ENCODE measurements at places on chromosomes 5 and 9.

DNA sequence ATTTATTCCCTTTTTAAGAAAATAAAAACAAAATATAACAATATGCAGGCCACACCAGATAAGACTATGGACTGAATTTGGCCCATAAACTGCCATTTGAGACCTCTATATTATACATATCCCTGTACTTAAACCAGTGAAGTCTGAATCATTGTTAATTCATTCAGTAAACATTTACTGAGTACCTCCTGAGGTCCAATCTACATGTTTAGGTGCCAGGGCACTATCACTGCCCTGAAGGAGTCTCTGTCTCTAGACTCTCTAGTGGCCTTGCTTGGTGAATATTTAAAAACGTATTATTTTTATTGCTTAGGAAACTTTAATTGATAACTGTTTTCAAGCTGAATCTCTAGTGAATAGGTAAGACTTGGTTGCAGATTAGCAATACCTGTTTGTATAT, 74.7 kb upstream of the ELL2 start:
- no peak for DNase-seq

GRCh38 chr9:127905004-127905728, 5.8 kb upstream of the ST6GALNAC6 start:
- peak; percentile 80 for DNase-seq

DNA sequence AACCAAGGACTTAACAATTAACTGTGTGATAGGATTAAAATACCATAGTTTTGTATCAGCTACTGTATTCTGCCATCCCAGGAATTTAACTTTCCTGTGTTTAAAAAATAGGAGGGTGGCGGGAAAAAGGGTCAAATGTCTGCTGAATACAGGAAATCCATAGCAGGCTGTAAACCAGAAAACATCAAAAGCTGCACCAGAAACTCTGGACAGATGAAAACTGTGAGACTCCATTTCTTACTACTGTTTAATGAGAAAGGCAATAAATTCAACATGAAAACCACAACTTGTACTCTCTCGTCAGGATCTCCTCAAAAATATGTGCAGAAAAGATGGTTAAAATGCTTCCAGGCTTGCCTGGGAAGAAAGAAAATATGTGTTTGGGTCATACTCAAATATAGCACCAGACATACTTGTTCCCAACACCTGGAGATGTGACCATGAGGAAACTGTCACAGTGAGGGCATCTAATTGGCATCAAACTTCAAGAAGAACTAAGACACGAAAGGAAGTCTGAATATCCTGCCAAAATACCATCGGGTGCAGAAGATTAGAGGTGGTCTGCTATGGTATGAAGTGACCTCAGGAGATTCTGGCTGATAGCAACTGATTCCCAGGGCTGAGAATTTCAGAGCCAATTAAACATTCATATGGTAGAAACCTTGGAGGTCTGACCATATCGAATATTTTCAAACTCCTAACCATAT, 164.7 kb upstream of the TARS1 start:
- no peak for DNase-seq

DNA sequence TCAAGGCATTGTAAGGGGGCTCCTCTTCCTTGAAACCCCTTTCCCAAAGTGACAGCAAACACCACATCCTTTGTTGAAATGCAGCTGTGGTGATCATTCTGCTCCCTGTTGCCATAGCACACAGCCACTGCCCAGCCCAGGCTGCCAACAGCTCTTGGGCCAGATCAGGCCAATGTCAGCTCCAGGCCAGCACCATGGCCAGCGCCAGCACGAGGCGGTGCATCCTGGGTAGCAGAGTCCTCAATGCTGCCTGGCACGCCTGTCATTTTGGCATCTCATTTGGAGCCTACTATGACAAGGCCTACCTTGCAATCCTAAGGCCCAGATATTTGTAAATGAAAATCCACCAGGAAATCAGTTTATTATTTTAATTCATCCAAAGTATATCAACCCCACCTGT, 390.6 kb downstream of the DNAH5 start:
- no peak for DNase-seq

GRCh38 chr5:139134906-139135305, 63.3 kb downstream of the SIL1 start:
- no peak for DNase-seq

- DNase-seq: no peak
Observed at GRCh38 chr9:117169089-117169621, 245.7 kb downstream of the ASTN2 start.

DNA sequence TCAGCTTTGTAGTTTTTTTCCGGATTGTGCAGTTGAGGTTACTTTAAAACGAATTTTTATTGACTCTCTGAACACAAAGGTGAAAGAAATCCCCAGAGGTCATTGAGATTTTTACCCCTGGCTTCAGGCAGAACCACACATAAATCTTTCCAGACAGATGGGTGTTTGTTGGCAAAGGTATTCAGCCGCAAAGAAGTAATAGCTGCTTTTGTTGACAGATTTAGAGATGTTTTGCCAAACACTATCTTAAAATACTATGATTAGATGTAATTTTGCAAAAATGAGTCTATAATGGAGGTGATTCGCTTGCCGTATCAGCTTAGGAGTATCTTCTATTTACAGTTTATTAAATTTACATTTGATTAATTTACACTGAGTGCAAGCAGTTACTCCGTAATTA, 418.3 kb upstream of the CLINT1 start:
- no peak for DNase-seq

GRCh38 chr5:1535646-1536045, 11.9 kb upstream of the LPCAT1 start:
- no peak for DNase-seq

- DNase-seq: no peak
Observed at GRCh38 chr5:145738227-145738626, 96.9 kb downstream of the PRELID2 start.

DNA sequence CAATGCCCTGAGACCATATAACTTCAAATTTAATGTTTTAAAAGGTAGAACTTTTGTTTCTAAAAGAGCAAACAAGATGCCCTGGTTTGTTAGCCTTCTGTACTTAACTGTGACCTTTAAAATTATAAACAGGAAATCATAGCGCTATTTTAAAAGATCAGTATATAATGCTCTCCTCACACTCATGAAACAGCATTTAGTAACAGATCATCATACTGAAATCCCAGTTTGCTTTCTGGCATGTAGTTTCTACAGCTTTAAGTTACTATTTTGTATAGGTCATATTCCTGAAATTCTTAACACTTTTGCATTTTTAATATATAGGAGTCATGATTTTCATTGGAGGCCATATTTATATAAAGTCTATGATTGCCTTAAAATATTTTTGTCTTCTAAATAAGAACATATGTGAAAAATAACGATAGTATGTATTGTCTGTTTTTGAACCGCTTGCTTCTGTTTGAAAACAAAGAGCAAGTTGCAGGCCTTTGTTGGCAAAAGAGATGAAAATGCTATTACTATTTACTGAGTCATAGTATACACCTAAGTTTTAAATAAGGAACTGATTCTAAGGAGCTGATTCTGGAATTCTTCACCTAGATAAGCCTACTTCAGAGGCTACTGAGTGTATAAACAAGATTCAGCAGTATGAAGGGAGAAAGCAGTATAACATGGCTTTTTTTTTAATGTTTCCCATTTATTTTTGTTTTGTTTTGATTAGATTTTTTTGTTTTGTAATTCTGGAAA, 20.5 kb downstream of the SRFBP1 start:
- DNase-seq: no peak

GRCh38 chr5:109247986-109248385, 161.8 kb downstream of the PJA2 start:
- no peak for DNase-seq

DNA sequence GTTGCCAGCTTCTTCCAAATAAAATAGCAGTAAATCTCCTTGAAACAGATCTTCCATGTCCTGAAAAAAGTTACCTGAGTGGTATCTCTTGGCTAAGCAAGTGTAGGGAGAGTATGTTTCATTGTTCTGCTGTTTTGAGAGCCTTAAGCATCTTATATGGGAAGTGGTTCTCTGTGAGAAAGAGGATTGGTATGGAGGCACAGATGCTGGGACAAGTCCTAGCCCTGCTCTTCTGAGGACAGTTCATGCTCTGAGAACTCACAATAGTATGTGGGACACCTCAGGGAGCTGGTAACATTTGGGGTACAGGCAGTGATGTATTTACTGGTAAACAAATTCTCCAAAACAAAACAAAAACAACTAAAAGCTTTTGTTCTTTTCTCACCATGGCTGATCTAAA, 2.0 kb downstream of the PPP3R2 start:
- no peak for DNase-seq

DNA sequence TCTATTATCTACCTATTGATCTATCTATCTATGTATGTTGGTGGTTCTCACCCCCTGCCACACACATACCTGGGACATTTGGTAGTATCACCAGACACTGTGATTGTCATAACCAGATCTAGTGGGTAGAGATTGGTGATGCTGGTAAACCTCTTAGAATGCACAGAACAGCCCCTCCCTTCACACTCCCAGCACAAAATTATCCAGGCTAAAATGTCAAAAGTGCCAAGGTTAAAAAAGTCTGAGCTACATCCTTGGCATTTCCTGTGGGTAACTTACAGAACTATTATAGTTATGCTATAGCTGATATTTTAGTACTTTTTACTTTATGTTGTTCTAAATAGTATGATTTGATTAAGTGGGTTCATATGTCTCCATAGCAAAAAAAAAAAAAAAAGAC, 151.0 kb downstream of the FER start:
- DNase-seq: no peak

- no peak for DNase-seq
Observed at GRCh38 chr5:73265641-73266040, 92.6 kb downstream of the TMEM174 start.

- DNase-seq: no peak
Observed at GRCh38 chr9:126407114-126407870, 80.7 kb downstream of the MVB12B start.

DNA sequence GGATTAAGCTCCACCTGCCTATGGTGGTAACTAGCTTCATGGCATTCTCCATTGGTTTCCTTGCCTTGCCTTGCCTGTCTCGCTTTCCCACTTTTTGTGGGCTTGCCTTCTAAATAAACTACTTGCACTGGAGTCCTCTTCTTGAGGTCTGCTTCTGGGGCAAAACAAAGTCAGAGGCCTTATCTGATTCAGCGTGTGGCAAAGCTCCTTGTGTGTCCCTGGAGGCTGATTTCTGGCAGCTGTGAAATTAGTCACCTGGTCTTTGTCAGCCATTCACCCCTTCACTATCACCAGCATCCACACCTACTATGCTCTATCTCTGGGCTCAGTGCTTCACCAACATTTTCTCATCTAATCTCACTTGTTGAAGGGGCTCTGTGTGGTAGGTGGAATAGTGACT, 176.2 kb downstream of the SEC61B start:
- no peak for DNase-seq

DNA sequence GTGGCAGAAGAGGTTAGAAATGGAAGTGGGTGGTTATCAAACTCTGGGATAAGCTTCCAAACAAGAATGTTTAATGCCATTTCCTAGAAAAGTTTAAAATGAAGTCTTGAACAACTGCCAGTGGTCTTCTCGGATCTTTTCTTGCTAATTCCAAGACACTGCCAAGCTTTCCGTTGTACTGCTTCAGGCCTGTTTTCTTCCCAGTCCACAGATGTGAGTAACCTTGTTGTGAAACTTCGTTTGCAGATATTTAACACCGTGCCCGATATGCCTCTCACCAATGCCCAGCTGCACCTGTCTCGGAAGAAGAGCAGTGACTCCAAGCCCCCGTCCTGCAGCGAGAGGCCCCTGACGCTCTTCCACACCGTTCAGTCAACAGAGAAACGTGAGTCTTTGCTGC, 269.8 kb downstream of the NR3C1 start:
- no peak for DNase-seq

- no peak for DNase-seq
Observed at GRCh38 chr5:55600086-55600485, 65.3 kb upstream of the PLPP1 start.

GRCh38 chr5:138282920-138283742, 8.7 kb upstream of the GFRA3 start:
- DNase-seq: peak; percentile 31

DNA sequence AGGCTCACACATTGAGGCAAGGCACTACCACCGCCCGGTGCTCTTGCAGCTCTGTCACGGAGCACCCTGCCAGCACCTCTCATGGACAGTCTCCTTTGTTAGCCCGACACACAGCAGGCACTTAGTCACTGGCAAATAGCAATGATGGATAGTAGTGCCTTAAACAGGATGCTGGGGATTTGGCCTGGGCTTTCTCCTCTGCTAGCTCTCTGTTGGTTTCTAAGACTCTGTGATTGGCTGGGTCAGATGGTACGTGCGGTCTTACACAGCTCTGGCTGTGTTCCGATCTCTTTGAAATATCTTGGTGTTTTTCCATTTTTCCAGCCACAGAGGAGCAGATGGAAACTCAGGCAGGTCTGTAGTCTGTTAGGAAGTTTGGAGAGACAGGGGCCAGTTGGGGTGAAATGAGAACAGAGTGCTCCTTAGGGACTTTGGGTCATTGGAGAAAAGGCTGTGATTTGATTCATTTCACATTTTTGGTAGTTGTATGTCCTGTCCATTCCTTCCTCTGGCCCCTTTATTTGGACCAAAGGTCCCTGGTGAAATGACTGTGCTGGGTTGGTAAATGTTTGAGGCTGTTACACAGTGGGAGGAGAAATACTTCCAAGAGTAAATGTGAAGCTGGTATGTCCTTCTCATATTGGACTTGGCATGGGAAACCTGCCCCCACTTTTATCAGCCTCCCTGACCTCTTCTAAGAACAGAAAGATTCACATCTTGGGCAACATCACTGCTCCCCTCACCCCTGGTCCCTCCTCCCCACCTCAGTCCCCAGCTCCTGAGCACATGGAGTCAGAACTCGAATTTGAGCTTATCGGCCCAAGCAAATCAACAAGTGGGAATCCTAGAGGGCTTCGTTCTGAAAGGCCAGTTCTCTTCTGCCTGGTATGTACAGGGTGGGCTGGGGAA, 3.4 kb downstream of the SMIM3 start:
- no peak for DNase-seq

DNA sequence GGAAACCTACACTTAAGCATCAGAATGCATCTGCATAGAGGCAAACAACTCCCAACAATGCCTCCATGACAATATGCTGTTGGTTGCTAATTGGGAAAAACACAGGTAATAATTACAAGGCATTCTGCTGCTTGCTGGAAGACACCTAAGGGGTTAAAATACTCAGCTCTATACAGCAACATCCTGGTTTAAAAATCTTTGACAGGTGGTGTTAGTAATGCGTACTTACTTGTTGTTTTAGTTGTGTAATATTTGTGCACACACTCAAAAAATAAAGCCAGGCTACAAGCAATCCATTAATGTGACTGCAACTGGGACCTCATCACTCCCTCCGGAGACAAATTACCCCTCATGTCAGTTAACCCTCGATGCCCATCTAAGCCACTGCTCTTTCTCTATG, 126.3 kb upstream of the ELL2 start:
- DNase-seq: no peak

DNA sequence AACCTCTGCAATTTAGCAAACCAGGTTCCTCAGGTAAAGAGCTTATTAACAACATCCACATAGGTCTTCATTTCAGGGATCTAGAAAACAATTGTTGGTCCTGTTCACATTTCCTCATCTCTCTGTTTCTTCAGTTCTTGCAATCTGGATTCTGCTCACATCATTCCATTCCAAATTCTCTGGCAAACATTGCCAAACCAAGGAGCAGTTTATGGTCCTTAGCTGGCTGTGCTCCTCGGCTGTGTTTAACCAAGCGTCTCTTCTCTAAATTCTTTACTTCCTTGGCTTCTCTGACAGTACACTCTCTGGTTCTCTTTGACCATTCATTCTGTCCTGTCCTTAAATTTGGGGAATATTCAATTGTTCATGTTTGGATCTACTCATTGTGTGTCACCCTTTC, 65.8 kb upstream of the RANBP3L start:
- DNase-seq: no peak

- no peak for DNase-seq
Observed at GRCh38 chr5:20434786-20435185, 446.8 kb upstream of the CDH18 start.

Data from activated CD8-positive, alpha-beta T cell treated with anti-CD3 and anti-CD28 coated beads, Interleukin-2, amount 10 ng/mL, durations not matched to agents 7 days and 5 days (primary cell).